T-cell (primary cell): ENCODE measurements at places on chromosomes 7 and 10. TPM values are rescaled to one million over a fixed set of nuclear protein-coding genes. Genes with fewer than 3 reads are reported as not detected.

DNA sequence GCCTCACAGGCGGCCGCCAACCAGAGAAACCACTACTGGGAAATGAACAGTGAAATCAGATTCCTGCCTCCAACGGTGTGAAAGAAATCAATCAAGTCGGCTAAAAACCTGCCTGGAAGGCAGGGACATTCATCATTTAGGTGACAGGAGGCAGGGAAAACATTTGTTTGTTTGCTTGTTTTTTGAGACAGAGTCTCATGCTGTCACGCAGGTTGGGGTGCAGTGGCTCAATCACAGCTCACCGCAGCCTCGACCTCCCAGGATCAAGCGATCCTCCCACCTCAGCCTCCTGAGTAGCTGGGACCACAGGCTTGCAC, 30.5 kb downstream of the AP5Z1 start:
- DNase-seq = no peak

DNA sequence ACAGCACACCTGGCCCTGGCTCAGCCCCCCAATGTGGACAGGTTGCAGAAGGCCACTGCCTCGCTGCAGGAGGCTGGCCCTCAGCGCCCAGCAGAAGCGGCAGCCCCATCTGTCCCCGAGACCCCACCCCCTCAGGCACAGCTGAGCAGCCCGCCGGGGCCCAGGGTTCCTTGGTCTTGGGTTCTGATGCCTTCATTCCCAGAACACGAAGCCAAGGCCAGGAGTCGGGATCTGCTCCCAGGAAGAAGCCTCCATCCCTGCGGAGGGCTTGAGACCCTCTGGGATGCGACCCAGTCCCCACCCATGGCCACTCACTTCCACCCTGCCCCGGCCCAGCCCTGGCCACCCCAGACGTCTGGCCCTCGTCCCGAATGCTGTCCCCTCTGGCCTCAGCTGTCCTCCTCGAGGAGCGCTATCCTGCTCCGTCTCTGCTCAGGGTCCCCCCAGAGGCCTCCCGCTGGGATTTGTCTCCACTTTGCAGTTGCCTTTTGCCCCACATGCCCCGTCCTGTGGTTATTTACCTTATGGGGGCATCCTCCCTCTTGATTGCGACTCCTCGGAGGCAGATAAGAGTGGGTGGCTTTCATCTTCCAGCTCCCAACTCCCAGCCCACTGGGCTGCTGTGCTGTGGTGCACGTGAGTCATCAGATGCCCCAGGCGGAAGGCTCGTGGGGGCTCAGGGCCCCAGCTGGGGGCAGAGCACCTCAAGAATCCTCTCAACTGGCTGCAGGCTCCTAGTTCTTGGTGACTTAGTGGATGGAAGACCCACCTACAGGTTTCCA, 97.5 kb downstream of the MKI67 start:
- DNase-seq = no peak

The PON2 gene
- total RNA-seq = 4.3 TPM

DNA sequence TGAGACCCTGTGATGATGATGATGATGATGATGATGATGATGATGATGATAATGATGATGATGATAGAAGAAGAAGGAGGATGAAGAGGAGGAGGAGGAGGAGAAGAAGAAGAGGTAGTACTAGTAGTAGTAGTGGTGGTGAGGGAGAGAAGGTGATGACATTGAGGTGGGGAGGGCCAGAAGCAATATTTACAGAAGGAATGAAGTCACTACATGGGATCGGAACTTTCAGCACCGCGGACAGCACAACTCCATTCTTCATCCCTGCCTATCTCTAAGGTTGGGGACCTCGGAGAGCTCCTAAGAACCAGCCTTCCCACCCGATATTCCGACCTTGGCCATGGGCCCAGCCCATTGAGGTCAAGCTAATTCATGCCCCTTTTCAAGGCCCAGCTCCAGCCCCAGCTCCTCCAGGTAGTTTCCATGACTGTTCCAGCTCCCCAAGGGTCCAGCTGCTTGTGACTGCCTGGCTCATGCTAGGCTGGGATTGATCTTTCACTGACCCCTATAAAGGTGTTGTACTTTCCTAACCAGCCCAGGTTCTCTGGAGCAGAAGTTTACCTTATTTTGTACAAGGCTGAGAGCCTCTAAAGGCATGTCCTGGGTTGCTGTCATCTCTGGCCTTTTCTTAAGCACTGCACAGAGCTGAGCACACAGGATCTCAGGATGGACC, 10.3 kb downstream of the CRHR2 start:
- DNase-seq = no peak
